ENCODE measurements at places on chromosomes 1 and 21. TPM values are rescaled to one million over a fixed set of nuclear protein-coding genes. Genes with fewer than 3 reads are reported as not detected.
A peak's percentile ranks its signal among the peaks of the same experiment; 100 is the strongest.

- DNase-seq, result no peak
Measured at GRCh38 chr1:46102769-46103476, 29.5 kb downstream of the PIK3R3 start.

DNA sequence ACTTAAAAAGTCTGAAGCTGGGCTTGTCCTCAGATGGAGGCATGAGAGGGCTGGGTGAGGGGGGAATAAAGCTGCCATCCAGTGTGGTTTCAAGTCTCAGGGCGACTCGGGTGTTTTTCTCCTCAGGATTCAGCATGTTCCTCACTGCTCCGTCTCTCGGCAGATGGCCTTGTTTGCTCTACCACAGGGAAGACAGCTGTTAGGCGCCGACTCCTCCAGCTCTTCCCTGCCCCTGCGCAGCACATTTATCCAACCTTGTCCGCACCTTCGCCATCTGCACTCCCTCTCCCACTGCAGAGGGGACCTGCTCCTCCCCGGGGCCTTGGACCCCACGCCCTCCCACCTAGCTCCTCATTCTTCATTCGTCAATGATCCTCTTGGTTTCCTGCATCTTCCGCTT is 16.6 kb upstream of the S100A11 start:
- DNase-seq, result no peak

DNA sequence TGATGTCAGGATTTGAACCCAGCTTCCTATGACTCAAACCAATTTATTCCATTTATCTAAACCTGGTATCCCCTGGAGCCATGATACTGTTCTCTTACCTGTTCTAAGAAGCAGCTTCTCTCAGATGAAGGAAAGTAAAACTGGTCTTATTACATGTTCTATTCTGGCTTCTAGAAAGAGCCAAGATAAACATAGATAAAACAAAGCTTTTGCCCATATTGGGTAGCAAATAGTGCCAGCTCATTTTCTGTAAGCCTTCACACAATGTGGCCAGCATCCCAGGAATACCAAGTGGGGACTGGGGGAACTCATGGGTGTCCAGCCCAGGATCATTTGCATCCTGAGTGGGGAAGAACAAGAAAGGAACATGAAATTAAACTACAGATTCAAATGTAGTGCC is 53.5 kb upstream of the EPHA8 start:
- no peak for DNase-seq

DNA sequence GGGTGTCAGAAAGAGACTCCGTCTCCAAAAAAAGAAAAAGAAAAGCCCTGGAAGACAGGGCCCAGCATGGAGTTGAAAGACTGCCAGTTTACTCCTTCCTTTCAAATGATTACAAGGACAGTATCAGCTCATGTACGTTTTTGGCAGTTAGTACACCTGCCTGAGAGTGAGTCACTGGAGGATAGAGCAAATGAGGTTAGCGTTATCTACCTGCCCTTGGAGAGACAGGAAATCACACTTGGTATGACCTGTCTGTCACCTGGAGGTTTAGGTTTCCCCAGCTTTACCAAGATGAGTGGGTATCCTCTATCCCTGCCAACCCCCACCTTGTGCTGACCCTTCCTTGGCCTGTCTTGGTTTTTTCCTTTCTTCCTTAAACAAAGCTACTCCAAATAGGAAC is 96.8 kb upstream of the BMP8A start:
- peak; percentile 66 for DNase-seq

DNA sequence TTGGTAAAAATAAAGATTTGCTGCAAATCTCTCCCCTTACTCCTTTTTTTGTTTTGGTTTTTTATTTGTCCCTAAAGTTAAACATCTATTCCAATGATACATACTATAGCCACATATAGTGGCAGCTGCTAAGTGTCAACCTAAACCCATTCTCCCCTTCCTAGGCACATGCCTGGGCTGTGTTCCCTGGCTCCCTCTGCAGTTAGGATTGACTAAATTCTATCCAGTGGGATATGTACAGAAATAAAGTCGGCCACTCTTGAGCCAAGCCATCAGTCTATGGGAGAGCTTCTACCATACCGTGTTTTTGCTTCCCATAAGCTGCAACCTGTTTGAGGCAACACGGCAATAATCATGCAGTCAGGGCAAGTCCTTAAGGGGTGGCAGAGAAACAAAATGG is 23.6 kb downstream of the MCOLN3 start:
- DNase-seq, result no peak

GRCh38 chr1:165645654-165646366 is 14.8 kb downstream of the MGST3 start:
- no peak for DNase-seq

DNA sequence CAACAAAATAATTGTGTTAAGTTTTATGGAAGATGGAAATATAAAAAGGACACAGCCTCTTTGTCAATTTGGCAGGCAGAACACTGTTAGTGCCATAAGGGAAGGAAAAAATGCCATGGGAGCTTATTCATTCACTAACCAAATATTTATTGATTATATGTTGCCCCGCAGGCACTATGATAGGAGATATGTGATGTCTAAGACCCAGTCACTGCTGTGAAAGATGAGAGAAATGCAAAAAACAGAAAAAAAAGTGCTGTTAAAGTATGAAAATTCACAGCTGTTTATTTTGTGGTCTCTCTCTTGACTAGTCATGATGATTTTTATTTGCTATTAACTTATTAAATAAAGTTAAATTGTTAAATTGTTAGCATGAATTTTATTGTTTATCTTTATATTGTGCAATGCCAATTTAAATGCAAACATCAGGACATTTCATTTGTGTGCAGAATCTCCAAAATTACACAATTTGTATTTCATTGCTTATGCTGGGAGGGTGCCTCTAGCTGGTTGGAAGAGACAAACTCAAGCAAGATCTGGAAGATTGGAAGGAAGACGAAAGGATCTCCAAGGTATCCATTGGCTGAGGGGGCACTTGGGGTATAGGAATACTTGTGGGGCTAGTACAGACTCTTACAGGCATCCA is 17.8 kb upstream of the PTGFR start:
- DNase-seq, result no peak

DNA sequence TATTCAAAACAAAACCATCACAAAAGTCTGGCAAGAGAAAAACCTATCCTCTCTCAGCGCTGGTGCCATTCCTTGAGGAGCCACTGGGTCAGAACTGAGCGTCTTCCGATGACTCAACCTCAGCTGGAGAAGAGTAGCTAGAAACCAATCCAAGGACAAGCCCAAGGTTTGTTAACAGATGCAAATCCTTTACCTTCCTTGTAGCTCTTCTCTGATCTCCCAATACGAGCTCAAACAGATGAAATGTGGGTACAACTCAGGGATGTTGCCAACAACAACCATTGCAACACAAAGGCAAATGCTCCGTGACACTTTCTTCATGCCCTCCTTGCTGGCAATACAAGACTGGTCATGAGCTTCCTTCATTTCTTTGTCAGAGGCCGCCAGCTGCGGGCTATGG is 337.1 kb downstream of the SIPA1L2 start:
- no peak for DNase-seq

DNA sequence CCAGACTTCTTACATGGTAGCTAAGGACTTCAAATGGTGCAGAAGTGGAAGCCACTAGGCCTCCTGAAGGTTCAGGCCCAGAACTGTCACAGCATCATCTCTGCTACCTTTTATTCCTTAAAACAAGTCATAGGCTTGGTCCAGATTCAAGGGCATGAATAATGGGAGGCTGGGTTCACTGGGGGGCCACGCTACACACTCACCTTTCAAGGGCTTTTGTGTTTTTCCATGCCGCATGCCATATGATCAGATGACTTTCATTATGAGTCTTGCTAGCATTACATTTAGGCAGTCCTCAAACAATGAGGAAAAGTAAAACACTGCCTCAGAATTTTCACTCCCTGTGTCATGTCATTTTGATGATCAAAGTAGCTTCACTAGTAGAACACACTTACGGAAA is 83.4 kb downstream of the VPS26C start:
- no peak for DNase-seq

- no peak for DNase-seq
Measured at GRCh38 chr1:53293123-53293522, 34.7 kb downstream of the LRP8 start.

The SELENBP1 gene
- total RNA-seq, result not detected

The LRRC53 gene
- not detected for total RNA-seq

The INTS11 gene
- total RNA-seq, result 146 TPM

The PLA2G2F gene
- not detected for total RNA-seq

The OR2M3 gene
- not detected for total RNA-seq
